Stimulated activated CD4-positive, alpha-beta T cell treated with anti-CD3 and anti-CD28 coated beads, Interleukin-4, amount 100 ng/mL, for 48 hours (primary cell): ENCODE measurements at places on chromosomes 16 and 17.

- DNase-seq: no peak
These were observed 119.7 kb upstream of the CIBAR2 start for GRCh38 chr16:85231959-85232358.

DNA sequence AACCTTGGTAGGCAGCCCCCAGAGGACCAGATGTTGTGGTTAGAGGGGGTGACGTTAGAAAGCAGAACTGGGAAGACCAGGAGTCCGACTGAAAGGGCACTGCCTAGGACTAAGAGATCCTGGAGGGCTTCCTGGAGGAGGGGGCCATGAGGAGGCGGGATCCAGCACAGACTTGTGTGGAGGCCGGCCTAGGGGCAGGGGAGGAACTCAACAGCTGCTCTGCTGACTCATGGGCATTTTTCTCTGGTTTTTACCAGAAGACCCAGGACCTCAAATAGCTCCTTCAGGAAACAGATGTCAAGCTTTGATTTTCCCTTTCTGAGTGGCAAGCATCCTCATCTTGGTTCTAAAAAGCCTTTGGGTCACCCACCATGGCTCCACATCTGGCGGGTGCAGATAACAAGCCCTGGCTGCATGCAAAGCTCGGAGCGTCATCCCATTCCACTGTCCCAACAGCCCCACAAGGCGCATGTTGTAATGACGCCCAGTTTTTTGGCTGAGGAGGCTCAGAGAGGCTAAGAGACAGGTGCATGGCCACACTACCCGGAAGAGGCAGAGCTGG lies 29.0 kb downstream of the IL21R start:
- no peak for DNase-seq

DNA sequence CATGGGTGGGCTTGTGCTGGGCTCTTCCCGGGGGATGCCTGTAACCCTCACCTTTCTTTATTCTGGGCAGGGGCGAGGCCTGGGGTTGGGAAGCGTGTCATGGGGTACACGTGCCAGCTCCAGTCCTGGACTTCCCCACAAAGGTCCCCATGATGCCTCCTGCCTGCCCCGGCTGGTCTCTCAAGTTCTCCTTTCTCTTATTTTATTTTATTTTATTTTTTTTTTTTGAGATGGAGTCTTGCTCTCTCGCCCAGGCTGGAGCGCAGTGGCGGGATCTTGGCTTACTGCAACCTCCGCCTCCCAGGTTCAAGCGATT lies 8.6 kb downstream of the ATP2A3 start:
- no peak for DNase-seq

GRCh38 chr17:18257268-18257981 lies 1.1 kb downstream of the FLII start:
- no peak for DNase-seq
